ENCODE measurements at places on chromosomes 6 and 20. TPM values are rescaled to one million over a fixed set of nuclear protein-coding genes. Genes with fewer than 3 reads are reported as not detected.

GRCh38 chr20:13772529-13772928 is 12.2 kb downstream of the ESF1 start:
- DNase-seq = no peak

DNA sequence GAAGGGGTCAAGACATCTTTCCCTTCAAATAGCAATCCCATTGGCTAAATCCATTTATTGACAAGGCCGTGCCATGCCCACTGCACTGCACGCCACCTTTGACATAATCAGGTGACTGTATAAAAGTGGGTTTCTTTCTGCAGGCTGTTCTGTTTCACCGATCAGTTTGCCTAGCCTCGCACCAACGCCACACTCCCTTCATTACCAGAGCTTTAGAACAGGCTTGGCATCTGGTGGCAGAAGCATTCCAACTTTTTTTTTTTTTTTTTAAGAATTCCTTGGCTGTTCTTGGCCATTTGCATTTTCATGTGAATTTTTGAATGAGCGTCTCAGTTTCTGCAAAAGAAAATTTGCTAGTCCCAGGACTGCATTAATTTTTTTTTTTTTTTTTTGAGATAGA is 78.1 kb downstream of the PPP1R3G start:
- no peak for DNase-seq

DNA sequence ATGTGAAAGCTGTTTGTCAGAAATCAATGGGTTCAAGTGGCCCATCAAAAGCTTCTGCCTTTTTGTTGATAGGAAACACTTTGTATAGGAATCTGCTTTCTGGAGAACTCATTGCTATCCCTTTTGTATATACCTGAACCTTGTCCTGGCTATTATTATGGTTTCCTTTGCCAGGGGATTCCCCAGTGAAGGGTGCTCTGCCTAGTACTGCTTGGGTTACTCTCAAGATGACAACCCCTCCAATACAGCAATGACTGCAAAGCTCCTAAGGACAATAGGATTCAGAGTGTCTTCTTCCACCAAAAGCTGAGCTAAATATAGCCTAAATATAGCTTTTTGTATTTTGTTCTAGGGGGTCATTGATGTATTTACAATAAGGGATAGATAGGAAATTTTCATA is 54.0 kb upstream of the PTPRK start:
- no peak for DNase-seq

PTCRA gene
- 0.56 TPM for total RNA-seq

GRCh38 chr6:132936646-132937045 is 122.3 kb downstream of the RPS12 start:
- DNase-seq = no peak

SIRPG gene
- total RNA-seq = 3.4 TPM

DNA sequence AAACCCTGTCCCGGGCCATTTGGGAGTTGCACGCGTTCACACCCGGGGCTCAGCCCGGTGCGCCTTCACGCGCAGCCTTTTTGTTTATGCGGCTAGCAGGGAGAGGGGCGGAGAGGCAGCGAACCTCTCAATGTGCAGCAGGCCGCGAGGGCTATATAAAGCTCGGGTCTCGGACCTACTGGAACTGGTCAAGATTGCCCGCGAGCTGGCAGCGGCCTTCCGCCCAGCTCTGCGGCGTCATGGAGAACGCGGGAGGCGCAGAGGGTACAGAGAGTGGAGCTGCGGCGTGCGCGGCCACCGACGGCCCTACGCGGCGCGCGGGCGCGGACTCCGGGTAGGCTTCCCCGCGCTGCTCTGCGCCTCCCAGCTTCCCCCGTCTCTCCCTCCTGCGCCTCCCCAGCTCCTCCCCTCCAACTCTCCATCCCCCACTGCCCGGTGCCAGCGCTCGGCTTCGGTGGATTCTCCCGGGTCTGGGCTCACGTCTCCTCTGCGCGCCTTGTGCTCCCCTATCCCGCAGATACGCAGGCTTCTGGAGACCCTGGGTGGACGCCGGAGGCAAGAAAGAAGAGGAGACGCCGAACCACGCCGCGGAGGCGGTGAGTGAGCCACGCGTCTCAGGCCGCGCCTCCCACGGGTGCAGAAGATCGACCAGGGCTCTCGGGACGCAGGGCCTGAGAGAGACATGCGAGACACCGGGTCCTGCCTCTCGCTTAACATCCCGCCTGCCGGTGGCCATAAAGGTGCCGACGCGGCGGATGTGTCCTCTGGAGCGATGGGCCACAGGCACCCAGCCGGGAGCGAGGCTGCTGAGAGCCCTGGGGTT is at the start of gene RIPPLY2:
RIPPLY2 (plus strand) TSS at position 183 of the 823 bp plus-strand sequence; CDS start at position 240, 57 bp downstream.
- peak; percentile 57 for DNase-seq

GRCh38 chr6:113068570-113068969 is 721.4 kb downstream of the RFPL4B start:
- DNase-seq = no peak

Measured in testis (tissue), 5 donors.